ENCODE measurements at places on chromosomes 12 and 14. TPM values are rescaled to one million over a fixed set of nuclear protein-coding genes. Genes with fewer than 3 reads are reported as not detected.

Gene TMEM132D
- not detected for polyA plus RNA-seq

DNA sequence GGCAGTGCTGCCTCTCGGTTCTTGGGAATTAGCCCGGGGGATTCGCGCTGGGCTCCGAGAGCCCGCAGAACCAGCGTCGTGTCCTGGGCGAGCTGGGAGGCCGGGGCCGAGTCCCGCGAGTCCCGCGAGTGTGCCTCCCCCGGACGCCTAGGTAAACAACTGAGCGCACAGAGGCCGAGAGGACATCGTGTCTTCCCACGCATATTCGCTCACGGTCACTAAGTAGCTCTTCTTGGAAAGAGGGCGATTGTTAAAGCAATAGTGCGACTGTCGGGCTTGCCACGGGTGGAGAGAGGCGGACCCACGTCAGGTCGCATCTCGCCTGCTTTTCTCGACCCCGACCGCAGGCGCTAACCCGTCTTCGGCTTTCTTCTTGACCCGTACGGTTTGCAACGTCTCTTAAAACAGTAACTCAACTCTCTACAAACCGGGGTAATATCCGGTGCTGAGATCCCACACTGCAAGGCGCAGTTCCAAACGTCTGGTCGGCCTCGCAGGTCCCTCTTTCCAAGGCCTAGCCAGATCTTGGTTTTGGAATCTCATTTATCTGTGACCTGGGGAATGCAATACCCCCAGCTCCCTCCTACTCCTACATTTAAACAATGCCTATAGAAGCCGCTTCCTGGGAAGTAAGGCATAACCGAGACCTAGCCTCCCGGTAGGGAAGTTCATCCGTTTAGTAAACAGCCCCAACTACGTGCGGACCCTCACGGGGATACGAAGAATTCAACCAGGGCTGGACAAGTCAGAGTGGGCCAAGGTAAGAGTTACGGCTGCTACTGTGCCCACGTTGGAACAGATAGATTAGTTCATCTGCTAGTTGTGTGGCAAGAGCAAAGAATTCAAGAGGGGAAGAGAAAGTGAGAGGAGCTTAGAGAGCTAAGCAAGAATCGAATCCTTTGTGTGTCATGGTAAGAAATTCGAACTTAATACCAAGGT, 736 bp upstream of the PHLDA1 start:
- DNase-seq, result peak; percentile 75

- no peak for DNase-seq
Observed at GRCh38 chr12:31631809-31632208, 27.7 kb upstream of the ETFBKMT start.

GRCh38 chr12:76236640-76237039, 111.6 kb downstream of the BBS10 start:
- DNase-seq, result no peak

GRCh38 chr14:36181417-36181816, 4.9 kb upstream of the PTCSC3 start:
- DNase-seq, result no peak

- DNase-seq, result peak; percentile 25
Observed at GRCh38 chr14:67532998-67533753, at the start of gene PLEKHH1. PLEKHH1 (plus strand) TSS chr14:67533290; CDS start chr14:67541868, 8,578 bp downstream.

Gene KRT6B
- not detected for polyA plus RNA-seq

DNA sequence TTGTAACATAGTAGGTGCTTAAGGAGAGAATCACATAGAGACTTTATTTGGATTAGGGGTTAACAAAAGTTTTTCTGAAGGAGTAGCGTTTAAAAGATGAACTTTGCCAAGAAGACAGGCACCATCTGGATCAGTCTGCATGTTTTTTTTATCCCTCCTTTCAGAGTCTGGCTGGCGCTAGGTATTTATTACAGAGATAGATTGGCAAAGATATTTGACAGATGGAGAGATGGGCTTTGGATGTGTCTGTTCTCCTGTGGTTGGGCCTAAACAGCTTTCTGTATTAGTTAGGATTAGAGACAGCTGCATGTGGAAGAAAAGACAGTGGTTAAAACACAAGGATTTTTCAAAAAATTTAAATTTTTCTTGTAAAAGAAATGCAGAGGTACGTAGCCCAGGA, 133.9 kb downstream of the C12orf75 start:
- DNase-seq, result no peak

GRCh38 chr14:79709573-79709972, 501.7 kb downstream of the DIO2 start:
- no peak for DNase-seq

Gene BMP4
- polyA plus RNA-seq, result not detected

GRCh38 chr12:131642771-131643170, 68.1 kb upstream of the SFSWAP start:
- DNase-seq, result no peak

Gene ERP27
- polyA plus RNA-seq, result 2.5 TPM

Gene FGD6
- polyA plus RNA-seq, result 1.0 TPM

- DNase-seq, result no peak
Observed at GRCh38 chr12:1890119-1890703, 28.2 kb downstream of the CACNA2D4 start.

Gene GPR84
- not detected for polyA plus RNA-seq

- no peak for DNase-seq
Observed at GRCh38 chr14:88901189-88901588, 76.7 kb downstream of the TTC8 start.

GRCh38 chr12:4216187-4216927, 57.2 kb upstream of the CCND2 start:
- DNase-seq, result no peak

DNA sequence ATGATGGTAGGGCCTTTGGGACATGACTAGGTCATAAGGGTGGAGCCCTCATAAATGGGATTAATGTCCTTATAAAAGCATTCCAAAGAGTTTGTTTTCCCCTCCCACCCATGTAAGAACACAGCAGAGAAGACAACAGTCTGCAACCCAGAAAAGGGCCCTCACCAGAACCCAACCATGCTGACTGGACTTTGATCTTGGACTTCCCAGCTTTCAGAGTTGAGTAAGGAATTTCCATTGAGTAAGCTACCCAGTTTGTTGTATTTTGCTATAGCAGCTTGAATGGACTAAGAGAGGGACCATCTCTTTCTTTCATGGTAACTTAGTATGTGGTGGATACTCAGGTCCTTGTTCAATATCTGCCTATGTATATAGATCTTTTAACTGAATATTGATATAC, 2.9 kb upstream of the SPX start:
- DNase-seq, result no peak

- no peak for DNase-seq
Observed at GRCh38 chr14:75343911-75344310, 65.3 kb downstream of the FOS start.

DNA sequence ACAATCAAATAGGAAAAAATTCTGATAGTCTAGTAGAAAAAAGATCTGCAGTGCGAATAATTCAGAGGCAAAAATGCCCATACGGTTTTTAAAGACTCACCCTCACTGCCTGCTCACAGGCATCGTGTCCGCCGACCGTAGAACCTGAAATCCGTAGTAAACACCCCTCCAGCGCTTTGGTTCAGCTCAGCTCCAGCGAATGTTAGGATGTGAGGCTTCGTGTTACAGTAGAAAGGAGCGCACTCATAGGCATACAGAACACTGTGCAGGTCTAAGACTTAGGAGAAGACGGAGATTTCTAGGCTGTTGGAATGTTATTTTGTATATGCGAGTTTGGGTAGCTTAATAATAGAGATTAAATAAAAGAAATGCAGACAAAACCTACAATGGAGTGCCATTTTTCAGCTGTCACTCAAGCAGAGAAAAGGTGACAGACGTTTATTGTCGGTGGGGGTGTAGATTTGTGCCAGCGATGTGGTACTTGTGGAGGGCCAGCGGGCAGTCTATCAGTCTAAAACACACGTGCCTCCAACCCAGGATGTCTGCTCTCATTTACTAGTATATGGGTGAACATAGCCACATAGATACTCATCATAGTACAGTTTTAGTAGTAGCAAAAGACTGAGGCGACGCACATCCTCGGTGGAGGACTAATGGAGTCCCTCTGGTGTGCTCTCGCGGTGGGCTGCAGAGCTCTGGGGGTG, 25.7 kb downstream of the SFSWAP start:
- DNase-seq, result no peak

- no peak for DNase-seq
Observed at GRCh38 chr14:74829251-74829650, 46.7 kb downstream of the PROX2 start.
